ENCODE measurements at places on chromosomes 1 and 21.

GRCh38 chr1:208933984-208934525, 649.5 kb upstream of the CAMK1G start:
- no peak for DNase-seq

GRCh38 chr1:153561466-153561985, 4.1 kb downstream of the S100A2 start:
- DNase-seq = no peak

GRCh38 chr1:248825136-248825535, 579 bp downstream of the SH3BP5L start:
- no peak for DNase-seq

- no peak for DNase-seq
Observed at GRCh38 chr1:43381612-43382011, 8.0 kb downstream of the MED8 start.

DNA sequence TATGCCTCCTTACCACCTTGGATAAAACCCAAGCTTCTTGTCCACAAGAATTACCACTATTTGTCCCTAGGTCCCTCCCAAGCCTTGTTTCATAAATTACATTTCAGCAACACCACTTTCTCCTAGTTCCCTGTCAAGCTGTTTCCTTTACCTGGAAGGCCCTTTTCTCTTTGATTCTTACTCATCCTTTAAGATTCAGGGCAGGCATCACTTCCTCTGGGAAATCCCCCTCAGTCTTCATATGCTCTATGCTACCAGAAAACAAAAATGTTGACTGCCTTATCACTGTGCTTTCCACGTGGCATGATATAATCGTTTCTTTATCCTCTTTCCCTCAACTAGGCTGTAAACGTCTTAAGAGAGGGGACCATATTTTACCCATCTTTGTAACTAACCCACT, 102.7 kb downstream of the LYST start:
- DNase-seq = no peak

DNA sequence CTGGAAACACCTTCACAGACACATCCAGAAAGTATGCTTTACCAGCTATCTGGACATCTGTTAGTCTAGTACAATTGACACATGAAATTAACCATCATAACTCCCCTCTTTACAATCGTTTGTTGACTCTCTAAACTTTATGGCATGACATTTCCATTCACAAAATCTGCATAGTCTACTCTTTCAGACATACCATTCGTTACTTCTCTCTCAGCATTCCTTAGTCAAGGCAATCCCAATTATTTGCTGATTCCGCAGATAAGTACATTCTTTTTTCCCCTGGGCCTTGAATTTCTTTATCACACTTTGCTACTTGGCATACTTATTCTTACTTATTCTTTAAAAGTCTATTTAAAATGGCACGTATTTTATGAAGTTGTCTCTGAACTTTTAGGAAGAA, 15.1 kb upstream of the CRB1 start:
- DNase-seq = no peak

- no peak for DNase-seq
Observed at GRCh38 chr1:172391976-172392375, 28.5 kb upstream of the C1orf105 start.

DNA sequence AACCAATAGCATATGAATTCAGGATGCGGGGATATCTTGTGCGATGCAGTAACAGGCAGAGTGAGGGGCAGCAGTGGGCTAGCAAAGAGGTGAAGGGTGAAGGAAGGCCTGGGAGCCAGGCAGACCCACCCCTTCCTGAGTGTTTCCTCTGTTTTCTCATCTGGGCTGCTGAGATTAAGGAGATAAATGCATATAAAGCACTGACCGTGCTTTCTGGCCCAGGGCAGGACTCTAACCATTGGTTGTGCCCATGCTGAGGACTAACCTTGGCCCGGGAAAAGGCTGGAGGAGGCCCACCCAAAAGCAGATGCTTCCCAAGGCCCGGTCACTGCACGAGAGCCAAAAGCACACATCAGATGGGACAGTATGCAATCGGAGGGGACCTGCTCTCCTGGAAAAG, 87.6 kb downstream of the PSMG1 start:
- DNase-seq = no peak

GRCh38 chr1:110542725-110543124, 23.8 kb upstream of the KCNA10 start:
- DNase-seq = no peak

DNA sequence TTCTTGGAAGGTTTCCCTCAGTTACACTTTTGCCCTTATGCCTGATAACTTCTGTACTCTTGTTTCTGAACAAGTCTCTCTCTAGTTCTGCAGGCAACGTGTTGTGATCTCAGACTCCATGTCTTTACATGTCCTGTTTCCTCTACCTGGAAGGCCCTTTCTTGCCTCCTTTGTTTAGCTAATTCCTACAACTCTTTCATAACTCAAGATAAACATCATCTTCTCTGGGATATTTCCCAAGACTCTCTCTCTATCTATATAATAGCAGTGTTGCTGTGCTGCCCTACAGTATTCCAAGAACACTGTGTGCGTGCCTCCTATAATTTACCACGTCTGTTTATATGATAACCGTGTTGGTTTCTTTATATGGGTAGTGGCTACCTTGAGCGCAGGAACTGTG, 47.8 kb downstream of the CHRM3 start:
- no peak for DNase-seq

- no peak for DNase-seq
Observed at GRCh38 chr1:234852659-234853058, 242.7 kb upstream of the IRF2BP2 start.

DNA sequence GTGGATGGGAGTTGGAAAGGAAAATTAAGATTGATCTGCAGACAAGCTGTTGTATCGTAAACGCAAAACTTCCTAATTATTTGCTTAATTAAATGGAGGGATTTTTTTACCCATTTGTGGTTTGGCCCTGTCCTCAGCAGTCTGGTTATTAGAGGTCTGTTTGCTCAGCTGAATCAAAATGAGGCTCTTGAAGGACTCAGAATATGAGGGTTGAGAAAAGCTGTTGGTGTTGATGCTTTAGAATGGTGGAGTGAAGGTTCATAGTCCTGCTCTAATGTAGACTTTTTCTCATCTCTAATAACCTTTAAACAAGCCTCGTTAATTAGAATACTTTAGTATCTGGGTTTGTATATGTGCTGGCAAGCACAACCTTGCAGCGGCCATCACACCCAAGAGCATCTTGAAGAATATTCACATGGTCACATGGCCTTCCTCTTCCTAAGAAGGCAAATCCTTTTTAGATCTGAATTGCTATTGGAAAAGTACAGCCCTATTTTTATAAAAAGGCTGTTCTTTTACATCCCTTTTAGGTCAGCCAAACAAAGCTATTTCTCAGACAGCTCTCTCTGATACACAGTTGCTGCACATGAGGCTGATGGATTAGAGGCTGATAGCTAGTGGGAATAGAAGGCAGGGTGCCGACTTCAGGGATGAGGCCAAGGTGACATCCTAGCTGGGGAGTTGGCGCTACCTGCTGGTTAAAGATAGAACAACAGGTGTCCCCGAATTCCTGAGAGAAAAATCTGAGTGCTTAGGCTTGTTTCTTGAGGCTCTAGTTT, 53.8 kb downstream of the MACF1 start:
- peak; percentile 3 for DNase-seq

DNA sequence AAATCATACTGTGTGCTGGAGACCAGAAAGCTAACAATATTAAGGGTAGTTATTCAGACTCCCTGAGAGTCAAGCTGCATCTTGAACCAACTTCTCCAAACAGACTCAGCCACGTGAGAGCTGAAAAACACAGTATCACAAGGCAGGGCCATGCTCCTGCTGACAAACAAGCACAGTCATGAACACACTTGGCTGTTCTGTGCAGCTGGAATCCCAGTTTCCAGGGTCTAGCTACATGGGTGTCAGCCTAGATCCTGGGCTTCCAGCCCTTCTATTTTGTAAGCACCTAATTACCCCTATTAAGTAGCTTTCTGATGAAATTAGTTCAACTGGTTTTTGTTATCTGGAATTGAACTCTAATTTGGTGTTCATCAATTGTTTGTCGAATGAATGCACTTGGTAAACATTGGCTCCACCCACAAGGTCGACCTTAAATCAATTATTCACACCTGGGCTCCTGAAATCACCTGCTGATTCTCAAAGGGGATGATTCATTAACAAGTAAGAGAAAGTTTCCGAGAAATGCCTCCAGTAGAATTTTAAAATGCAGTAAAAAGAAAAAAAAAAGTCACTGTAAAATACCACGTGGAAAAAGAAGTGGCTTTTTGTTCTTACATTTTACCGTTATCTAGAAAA, 179.3 kb downstream of the ZC3H11B start:
- DNase-seq = no peak

GRCh38 chr1:1426496-1427105, 5.5 kb upstream of the ANKRD65 start:
- DNase-seq = no peak

GRCh38 chr1:77126307-77126706, 92.9 kb downstream of the PIGK start:
- DNase-seq = peak; percentile 15

- no peak for DNase-seq
Observed at GRCh38 chr1:69191335-69191734, 376.4 kb upstream of the LRRC7 start.

DNA sequence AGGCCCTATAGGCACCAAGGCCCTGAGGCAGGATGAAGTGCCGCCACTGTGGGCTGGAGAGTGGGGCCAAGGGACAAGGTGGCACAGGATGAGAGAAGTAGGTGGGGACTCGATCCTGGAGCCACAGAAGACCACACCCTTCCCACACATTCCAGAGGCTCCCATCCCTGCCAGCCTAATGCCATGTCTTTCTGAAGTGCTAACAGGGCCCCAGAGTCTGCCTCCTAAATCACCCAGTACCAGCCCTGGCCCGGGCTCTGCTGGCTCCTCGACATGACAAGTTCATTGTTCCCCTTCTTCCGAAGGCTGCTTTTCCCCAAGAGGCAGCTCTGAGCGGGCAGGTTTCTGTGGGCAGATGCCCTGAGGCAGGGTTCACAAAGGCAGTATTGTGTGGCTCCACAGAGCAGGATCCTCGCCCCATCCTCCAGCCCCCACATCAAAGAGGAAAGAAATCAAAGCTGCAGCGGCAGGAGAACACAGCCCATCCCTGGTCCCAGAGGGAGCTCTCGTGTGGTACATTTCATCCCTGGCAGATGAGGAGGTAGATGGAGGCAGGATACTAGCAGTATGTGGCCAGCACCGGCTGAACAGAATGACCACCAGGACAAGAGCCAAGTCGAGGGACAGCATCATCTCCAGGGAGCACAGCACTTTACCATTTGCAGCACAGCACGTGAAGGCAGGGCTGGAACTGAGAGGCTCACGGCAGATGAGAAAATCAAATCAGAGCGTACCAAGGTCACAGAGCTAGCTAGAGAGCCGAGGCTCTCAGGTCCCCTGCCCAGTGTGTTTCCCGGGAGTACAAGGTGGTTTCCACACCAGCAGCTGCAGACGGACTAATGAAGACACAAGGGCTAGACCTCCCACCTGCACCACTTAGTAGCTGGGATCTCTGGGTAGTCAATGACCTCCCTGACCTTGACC, 64.8 kb downstream of the SYF2 start:
- DNase-seq = no peak

- no peak for DNase-seq
Observed at GRCh38 chr1:212520746-212521145, 87.8 kb upstream of the ATF3 start.
